A549 (cell line): ENCODE measurements at places on chromosomes 16 and 17. TPM values are rescaled to one million over a fixed set of nuclear protein-coding genes. Genes with fewer than 3 reads are reported as not detected.

DNA sequence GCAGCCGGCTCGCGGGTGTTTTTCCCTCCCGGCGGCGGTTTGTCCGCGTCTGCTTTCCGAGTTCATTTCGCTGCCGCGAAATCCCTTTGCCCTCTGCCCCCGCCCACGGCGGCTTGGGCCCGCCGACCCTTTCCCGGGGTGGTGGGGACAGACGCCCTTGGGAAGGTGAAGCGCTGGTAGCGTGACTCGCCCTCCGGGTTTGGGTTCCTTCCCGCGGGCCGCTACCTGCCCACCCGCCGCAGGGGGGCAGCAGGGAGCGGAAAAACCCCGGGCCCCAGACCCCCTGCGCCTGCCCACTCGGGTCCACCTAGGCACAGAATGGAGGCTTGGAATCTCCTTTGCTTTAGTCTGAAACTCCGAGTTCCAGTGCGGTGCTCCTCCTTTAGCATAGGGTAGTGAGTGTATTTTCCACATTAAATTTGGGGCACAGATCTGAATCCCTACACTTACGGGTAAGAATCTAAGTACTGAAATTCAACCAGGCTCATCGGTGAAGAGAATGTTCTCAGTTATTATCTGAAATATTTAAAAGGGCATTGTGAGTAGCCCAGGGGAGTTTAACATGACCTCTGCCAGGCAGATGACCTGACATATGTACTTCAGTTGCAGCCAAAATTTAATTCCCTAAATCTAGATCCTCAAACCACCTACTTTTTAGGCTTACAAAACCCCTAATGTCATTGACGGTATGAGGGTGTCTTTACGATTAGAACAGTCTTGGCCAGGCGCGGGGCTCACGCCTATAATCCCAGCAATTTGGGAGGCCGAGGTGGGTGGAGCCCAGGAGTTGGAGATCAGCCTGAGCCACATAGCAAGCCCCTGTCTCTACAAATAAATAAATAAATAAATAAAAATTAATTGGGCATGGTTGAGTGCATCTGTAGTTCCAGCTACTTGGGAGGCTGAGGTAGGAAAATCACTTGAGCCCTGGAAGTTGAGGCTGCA, 1.0 kb downstream of the NME2 start:
- peak; percentile 62 for DNase-seq

- DNase-seq = no peak
Observed at GRCh38 chr17:63960430-63960829, 12.3 kb downstream of the SCN4A start.

DNA sequence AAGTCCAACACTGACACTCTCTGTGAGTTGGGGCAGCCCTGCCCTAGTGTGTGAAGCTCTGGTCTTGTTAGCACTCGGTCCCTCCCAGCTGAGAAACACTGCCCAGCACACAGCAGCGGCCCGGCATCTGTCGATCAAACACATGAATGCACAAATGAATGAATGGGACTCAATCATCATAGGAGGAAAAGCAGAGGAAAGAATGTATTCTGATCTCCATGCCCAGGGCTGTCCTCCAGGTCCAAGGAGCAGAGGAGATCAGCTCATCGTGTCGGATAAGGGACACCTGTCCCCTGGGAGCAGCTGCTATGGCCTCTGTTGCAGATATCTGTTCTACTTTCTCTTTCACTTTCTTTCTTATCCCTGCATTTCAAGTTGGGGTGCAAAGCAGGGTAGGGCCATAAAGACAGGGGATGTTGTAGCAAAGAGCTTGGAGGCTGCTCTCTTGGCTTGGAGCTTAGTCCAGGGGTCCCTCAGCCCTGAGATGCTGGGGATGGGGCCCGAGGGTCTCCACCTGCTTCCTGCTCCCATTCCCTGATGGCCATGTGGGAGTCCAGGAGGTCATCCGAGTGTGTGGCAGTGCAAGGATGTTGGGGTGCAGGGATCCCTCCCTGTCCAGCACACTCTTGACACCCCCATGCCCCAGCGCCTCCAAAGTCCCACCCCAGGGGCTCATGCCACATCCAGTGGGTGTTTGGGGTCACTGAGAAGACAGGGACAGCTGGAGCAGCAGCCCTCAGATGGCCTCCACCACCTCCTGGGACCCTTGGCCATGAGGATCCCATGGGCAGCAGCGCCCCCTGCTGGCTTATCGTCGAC, 88.2 kb downstream of the IRF8 start:
- no peak for DNase-seq

NKIRAS2 gene
- 44.1 to 48.0 TPM (median 45.2 TPM) in 3 replicates for polyA plus RNA-seq
